ENCODE measurements at places on chromosomes 11 and 22. TPM values are rescaled to one million over a fixed set of nuclear protein-coding genes. Genes with fewer than 3 reads are reported as not detected.
A peak's percentile ranks its signal among the peaks of the same experiment; 100 is the strongest.

GRCh38 chr11:73521621-73522020 is 76.3 kb downstream of the FAM168A start:
- no peak overlapping the region for H3K27ac ChIP-seq
- no peaks in the 10 kb centered on the region for H3K4me1 ChIP-seq

DNA sequence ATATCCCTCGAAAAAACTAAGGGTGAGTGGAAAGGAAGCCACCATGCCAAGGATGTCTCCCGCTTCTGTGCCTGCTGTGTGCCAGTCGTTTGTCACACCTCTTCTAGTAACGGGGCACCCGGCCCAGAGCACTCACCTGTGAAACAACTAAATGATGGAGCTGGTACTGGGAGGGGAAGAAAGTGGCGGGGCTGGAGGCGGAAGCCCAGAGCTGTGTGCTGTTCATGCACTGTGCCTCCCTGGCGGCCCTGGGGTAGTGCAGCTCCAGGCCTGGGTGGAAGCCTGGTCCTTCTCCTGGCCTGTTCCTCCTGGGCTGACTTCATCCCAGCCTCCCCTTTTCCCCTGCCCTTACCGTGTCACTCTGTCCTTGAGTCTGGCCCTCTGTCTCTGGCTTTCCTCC is 130.2 kb downstream of the CEP164 start:
- no peaks in the 10 kb centered on the region for H3K27me3 ChIP-seq
- H3K36me3 ChIP-seq: no peaks in the 10 kb centered on the region
- no peak overlapping the region for H3K4me3 ChIP-seq
- DNase-seq: peak; percentile 48

DNA sequence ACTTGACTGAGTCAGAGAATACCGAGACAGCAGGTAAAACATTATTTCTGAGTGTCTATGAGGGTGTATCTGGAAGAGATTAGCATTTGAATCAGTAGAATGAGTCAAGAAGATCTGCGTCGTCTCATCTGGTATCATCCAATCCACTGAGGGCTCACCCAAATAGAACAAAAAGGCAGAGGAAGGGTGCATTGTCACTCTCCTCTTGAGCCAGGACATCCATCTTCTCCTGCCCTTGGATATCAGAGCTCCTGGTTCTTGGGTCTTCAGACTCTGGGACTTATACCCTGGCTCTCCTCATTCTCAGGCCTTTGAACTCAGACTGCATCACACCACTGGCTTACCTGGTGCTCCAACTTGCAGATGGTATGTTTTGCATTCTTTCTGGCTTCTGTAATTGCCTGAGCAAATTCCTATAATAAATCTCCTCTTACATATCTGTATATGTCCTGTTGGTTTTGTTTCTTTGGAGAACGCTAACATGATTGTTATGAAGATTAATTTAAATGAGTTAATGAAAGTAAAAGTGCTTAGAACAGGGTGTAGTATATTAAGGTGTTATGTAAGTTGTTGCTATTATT is 49.3 kb downstream of the ME3 start:
- H3K4me1 ChIP-seq: peaks cover 35% of the 10 kb centered on the region
- no peaks in the 10 kb centered on the region for H3K27me3 ChIP-seq
- H3K4me3 ChIP-seq: no peak overlapping the region
- no peak for DNase-seq
- no peak overlapping the region for H3K27ac ChIP-seq

- H3K27me3 ChIP-seq: no peaks in the 10 kb centered on the region
- H3K4me1 ChIP-seq: peaks cover 74% of the 10 kb centered on the region
- H3K4me3 ChIP-seq: no peak overlapping the region
- peak overlapping the region; percentile 23 for H3K27ac ChIP-seq
- H3K36me3 ChIP-seq: no peaks in the 10 kb centered on the region
- no peak for DNase-seq
These were observed 4.5 kb downstream of the CD44 start for GRCh38 chr11:35143297-35144135.

- H3K27me3 ChIP-seq: no peaks in the 10 kb centered on the region
- H3K4me1 ChIP-seq: no peaks in the 10 kb centered on the region
- no peak overlapping the region for H3K4me3 ChIP-seq
- no peak for DNase-seq
- H3K27ac ChIP-seq: no peak overlapping the region
These were observed 20.3 kb upstream of the NLRP6 start for GRCh38 chr11:257766-258493.

The KCNJ1 gene
- total RNA-seq: not detected

DNA sequence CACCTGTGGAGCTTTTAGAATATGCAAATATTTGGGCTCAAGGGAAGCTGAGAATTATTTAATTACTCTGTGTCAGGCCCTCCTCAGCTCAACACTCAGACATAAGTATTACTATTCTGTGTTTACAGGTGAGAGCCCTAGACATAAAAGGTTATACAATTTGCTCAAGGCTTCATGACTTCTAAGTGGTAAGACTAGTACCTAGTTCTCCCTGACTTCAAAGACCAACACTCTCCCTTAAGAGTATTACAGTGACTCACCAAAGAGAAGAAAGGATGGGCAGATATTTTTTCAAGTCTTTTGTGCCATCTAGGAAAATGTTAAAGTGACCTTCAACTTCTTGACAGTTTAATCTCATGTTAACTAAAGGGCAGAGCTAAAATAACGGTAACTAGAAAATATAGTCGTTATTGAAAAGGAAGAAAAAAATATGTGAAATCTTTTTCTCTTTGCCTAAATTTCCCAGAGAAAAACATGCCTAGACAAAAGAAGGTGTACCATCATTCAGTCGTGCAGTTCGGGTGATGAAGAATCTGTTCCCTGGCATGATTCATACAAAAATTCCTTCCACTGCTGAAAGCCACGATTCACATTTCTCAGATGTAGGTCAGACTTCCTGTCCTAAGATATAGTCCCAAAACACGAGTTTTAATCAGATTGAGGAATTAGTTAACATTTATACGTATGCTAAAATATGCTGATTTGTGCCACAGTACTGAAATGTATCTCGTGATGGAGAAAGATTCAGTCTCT is 849.1 kb upstream of the API5 start:
- no peaks in the 10 kb centered on the region for H3K36me3 ChIP-seq
- H3K4me1 ChIP-seq: no peaks in the 10 kb centered on the region
- H3K27ac ChIP-seq: no peak overlapping the region

The RRAS2 gene
- 15.8 TPM for total RNA-seq

- no peak for DNase-seq
These were observed 17.6 kb downstream of the RASSF10 start for GRCh38 chr11:13026722-13027121.

DNA sequence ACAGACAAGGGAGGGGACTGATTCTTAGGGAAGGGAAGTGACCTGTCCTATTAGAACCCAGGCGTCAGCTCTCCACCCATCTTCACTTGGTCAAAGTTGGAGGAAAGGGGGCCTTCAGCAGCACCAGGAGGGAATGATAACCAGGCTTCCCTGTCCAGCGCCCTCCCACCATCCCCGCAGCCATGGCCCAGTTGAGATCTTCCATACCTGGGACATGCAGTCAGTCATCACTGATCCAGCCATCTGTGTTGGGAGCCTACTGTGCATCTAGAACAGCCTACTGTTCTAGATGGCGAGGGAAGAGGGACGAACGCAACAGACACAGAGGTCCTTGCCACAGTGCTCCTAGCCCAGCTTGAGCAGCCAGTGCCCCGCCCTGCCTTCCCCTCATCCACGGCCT is 40.6 kb downstream of the PDGFB start:
- H3K36me3 ChIP-seq: no peaks in the 10 kb centered on the region
- no peaks in the 10 kb centered on the region for H3K27me3 ChIP-seq
- no peak overlapping the region for H3K4me3 ChIP-seq
- no peak overlapping the region for H3K27ac ChIP-seq
- peaks cover 27% of the 10 kb centered on the region for H3K4me1 ChIP-seq
- no peak for DNase-seq

- H3K4me3 ChIP-seq: no peak overlapping the region
- H3K27ac ChIP-seq: no peak overlapping the region
- no peak for DNase-seq
- H3K27me3 ChIP-seq: no peaks in the 10 kb centered on the region
These were observed 101.4 kb downstream of the FDX1 start for GRCh38 chr11:110530900-110531741.

The KCNE3 gene
- 7.6 TPM for total RNA-seq

- no peaks in the 10 kb centered on the region for H3K4me1 ChIP-seq
- H3K27ac ChIP-seq: no peak overlapping the region
- H3K27me3 ChIP-seq: no peaks in the 10 kb centered on the region
- no peaks in the 10 kb centered on the region for H3K36me3 ChIP-seq
These were observed 516.2 kb downstream of the TBC1D22A start for GRCh38 chr22:47278655-47279054.

DNA sequence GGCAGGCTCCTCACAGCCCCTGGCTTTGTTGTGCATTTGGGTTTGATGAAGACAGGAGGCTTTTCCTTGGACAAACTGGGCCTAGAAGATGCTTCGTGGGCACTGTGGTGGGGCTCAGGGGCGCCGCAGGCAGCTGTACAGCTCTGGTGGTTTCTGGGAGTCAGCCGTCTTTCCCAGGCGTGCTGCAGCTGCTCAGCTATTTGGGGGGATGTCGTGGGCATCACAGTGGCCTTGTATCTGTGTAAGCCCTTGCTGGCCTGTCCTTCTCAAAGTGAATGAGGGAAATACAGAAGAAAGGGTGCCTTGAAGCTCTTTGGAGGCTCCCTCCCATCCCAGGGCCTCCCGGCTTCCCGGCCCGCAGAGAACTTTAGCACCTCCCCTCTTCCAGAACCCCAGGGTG is 89.5 kb downstream of the TBC1D22A start:
- no peaks in the 10 kb centered on the region for H3K36me3 ChIP-seq
- no peak overlapping the region for H3K27ac ChIP-seq
- H3K27me3 ChIP-seq: no peaks in the 10 kb centered on the region
- no peak overlapping the region for H3K4me3 ChIP-seq

DNA sequence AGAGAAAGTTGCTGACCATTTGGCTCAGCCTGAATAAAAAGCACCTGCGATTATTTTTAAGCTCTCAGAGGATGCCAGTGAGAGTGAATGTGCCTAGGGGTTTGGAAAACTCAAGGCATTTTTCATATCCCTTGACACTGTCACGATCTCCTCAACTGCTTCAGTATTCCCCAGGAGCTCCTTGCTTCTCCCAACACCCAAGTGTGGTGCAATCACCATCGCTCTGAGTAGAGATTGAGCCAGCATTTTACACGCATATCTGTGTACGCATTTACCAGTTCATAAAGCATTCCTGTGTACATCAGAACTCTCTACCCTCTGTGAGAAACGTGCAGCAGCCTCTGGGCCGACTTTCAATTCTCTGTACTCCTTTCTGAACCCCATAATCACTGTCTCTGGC is 1.3 kb downstream of the SRRD start:
- no peak overlapping the region for H3K4me3 ChIP-seq
- H3K27me3 ChIP-seq: no peaks in the 10 kb centered on the region
- H3K4me1 ChIP-seq: peaks cover 49% of the 10 kb centered on the region

- no peaks in the 10 kb centered on the region for H3K36me3 ChIP-seq
- H3K4me1 ChIP-seq: peaks cover 40% of the 10 kb centered on the region
- no peaks in the 10 kb centered on the region for H3K27me3 ChIP-seq
- DNase-seq: peak; percentile 52
- peak overlapping the region; percentile 88 for H3K27ac ChIP-seq
- H3K4me3 ChIP-seq: no peak overlapping the region
These were observed 36.9 kb upstream of the LINC01488 start for GRCh38 chr11:69444381-69445130.

GRCh38 chr11:104370478-104370877 is 206.5 kb upstream of the PDGFD start:
- no peak overlapping the region for H3K4me3 ChIP-seq
- no peak for DNase-seq
- no peaks in the 10 kb centered on the region for H3K27me3 ChIP-seq
- H3K4me1 ChIP-seq: no peaks in the 10 kb centered on the region

GRCh38 chr22:20010307-20011122 is 6.1 kb downstream of the ARVCF start:
- H3K27me3 ChIP-seq: no peaks in the 10 kb centered on the region
- H3K4me3 ChIP-seq: no peak overlapping the region
- no peaks in the 10 kb centered on the region for H3K36me3 ChIP-seq
- DNase-seq: no peak

The GUCY1A2 gene
- 6.3 TPM for total RNA-seq

- H3K4me3 ChIP-seq: no peak overlapping the region
- H3K4me1 ChIP-seq: no peaks in the 10 kb centered on the region
- no peak overlapping the region for H3K27ac ChIP-seq
- no peak for DNase-seq
- no peaks in the 10 kb centered on the region for H3K27me3 ChIP-seq
- H3K36me3 ChIP-seq: no peaks in the 10 kb centered on the region
These were observed 59.4 kb downstream of the F2 start for GRCh38 chr11:46778416-46778815.

DNA sequence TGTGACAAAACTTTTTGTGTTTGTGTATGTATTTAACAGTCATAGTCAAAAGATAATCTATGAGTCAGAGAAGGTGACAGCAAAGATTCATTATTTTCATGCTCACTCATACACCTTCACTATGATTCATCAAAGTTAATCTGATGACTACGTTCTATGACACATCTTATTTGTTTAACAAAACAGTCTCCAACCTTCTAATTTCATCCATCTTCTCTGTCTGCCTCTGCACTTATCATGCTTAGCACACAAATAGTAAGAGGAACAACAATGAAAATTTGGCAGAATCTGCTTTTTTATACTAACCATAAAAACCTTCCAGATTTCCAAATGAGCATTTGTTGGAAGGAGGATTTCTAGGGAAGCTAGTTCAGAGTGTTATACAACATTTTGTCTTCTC is 568.9 kb downstream of the LUZP2 start:
- no peak overlapping the region for H3K27ac ChIP-seq
- no peak for DNase-seq
- H3K36me3 ChIP-seq: no peaks in the 10 kb centered on the region
- H3K4me3 ChIP-seq: no peak overlapping the region
- H3K27me3 ChIP-seq: peaks cover 4% of the 10 kb centered on the region
- no peaks in the 10 kb centered on the region for H3K4me1 ChIP-seq

GRCh38 chr11:92714111-92714510 is 255.3 kb upstream of the MTNR1B start:
- no peak for DNase-seq

DNA sequence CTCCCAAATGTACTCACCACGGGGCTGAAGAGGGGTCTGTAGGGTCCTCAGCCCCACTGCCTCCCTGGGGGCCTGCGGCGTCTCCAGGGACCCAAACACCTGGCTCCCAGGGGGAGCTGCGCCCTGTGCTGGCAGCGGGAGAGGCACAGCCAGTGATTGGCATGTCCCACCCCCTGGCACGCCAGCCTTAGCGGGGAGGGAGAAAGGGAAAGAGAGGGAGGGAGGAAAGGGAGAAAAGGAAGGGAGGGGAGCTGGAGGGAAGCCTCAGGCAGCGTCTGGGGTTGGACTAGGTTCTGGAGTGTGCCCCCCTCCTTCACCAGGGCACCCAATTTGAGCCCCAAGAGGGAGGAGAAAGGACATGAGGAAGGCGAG is at the start of gene CHRM1:
Gene CHRM1 (minus strand): TSS at position 163 of the 372 bp plus-strand sequence. CDS start 10,263 bp downstream, outside the sequence.
- H3K27me3 ChIP-seq: peaks cover 9% of the 10 kb centered on the region
- DNase-seq: peak; percentile 23
- peaks cover 40% of the 10 kb centered on the region for H3K4me1 ChIP-seq
- H3K36me3 ChIP-seq: no peaks in the 10 kb centered on the region
- no peak within 1 kb of the TSS for H3K27ac ChIP-seq

The GLYATL2 gene
- total RNA-seq: not detected

GRCh38 chr22:45295492-45295891 is 10.7 kb downstream of the UPK3A start:
- H3K4me3 ChIP-seq: no peak overlapping the region
- H3K27me3 ChIP-seq: no peaks in the 10 kb centered on the region

The APOBEC3F gene
- total RNA-seq: 0.99 TPM

Data from body of pancreas (tissue), 4 donors.